CD8-positive, alpha-beta memory T cell (primary cell): ENCODE measurements at places on chromosomes 6 and 20. TPM values are rescaled to one million over a fixed set of nuclear protein-coding genes. Genes with fewer than 3 reads are reported as not detected.

GRCh38 chr6:88246654-88247053 lies 80.5 kb upstream of the CNR1 start:
- H3K27me3 ChIP-seq, result no peaks in the 10 kb centered on the region
- H3K36me3 ChIP-seq, result no peaks in the 10 kb centered on the region
- no peak overlapping the region for H3K27ac ChIP-seq
- H3K4me3 ChIP-seq, result no peak overlapping the region
- no peaks in the 10 kb centered on the region for H3K4me1 ChIP-seq

GRCh38 chr20:6466075-6466810 lies 301.2 kb upstream of the BMP2 start:
- no peak overlapping the region for H3K4me3 ChIP-seq
- no peaks in the 10 kb centered on the region for H3K36me3 ChIP-seq
- no peaks in the 10 kb centered on the region for H3K4me1 ChIP-seq
- H3K27me3 ChIP-seq, result no peaks in the 10 kb centered on the region
- no peak overlapping the region for H3K27ac ChIP-seq

DNA sequence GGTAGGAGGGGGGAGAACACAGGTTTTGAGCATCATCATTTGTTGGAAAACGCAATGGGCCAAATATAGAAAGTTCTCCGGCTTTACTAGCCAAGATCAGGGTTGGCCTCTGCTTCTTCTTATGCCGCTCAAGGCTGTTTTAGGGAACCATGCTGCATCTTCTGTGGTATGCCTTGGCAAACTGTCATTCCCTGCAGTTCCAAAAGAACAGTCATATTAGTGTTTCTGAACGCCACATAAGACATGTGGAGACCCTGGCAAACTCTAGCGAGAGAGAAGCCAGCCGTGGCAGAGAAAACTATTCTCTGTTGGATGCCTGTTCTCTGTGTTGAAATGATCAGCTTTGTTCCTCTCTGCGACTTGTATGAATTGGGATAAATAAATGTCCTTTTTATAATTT lies 10.8 kb downstream of the ACTR5 start:
- peaks cover 42% of the 10 kb centered on the region for H3K36me3 ChIP-seq
- no peaks in the 10 kb centered on the region for H3K4me1 ChIP-seq
- no peaks in the 10 kb centered on the region for H3K27me3 ChIP-seq
- no peak overlapping the region for H3K4me3 ChIP-seq
- DNase-seq, result no peak

GRCh38 chr6:136822046-136822375 lies 381 bp upstream of the PEX7 start:
- no peaks in the 10 kb centered on the region for H3K36me3 ChIP-seq
- peaks cover 19% of the 10 kb centered on the region for H3K4me1 ChIP-seq
- no peak for DNase-seq
- peak overlapping the region; percentile 83 for H3K4me3 ChIP-seq
- no peaks in the 10 kb centered on the region for H3K27me3 ChIP-seq
- peak overlapping the region; percentile 83 for H3K27ac ChIP-seq

DNA sequence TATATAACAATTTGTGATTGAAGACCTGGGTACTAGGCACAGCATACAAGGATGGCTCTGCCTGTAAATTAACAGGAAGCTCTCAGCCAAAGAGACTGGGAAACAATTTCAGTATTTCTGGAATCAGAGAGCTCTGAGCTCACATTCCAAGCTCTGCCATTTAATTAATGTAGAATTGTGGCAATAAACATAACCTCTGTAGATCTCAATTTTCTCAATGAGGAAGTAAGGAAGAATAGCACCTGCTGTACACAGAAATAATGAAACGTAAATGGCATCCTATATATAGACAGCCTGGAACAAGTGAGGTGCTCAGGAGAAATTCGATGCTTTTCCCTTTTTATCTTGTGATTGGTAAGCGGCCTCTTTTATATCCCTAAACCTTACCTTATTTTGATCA lies 538.5 kb upstream of the JAG1 start:
- no peaks in the 10 kb centered on the region for H3K36me3 ChIP-seq
- H3K27me3 ChIP-seq, result no peaks in the 10 kb centered on the region
- H3K27ac ChIP-seq, result no peak overlapping the region
- no peaks in the 10 kb centered on the region for H3K4me1 ChIP-seq
- H3K4me3 ChIP-seq, result no peak overlapping the region

MAD2L1BP gene
- 27.7 TPM for total RNA-seq

DNA sequence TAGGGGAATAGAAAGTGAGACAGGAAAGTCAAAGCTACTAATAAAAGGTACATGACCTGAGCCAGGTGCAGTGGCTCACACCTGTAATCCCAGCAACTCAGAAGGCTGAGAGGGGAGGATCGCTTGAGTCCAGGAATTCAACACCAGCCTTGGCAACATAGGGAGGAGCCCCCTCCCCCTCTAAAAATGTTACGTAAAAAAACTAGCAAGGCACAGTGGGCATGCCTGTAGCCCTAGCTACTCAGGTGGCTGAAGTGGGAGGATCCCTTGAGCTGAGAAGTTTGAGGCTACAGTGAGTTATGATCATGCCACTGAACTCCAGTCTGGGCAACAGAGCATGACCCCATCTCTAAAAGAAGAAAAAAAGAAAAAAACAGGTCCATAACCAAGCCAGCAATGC lies 186.1 kb upstream of the RIN2 start:
- no peak for DNase-seq
- H3K4me1 ChIP-seq, result no peaks in the 10 kb centered on the region
- no peak overlapping the region for H3K4me3 ChIP-seq
- H3K36me3 ChIP-seq, result no peaks in the 10 kb centered on the region
- no peaks in the 10 kb centered on the region for H3K27me3 ChIP-seq

- H3K27me3 ChIP-seq, result no peaks in the 10 kb centered on the region
- peak overlapping the region; percentile 66 for H3K4me3 ChIP-seq
- H3K4me1 ChIP-seq, result peaks cover 33% of the 10 kb centered on the region
These were observed 1.2 kb downstream of the TGIF2 start for GRCh38 chr20:36574366-36575135.

DNA sequence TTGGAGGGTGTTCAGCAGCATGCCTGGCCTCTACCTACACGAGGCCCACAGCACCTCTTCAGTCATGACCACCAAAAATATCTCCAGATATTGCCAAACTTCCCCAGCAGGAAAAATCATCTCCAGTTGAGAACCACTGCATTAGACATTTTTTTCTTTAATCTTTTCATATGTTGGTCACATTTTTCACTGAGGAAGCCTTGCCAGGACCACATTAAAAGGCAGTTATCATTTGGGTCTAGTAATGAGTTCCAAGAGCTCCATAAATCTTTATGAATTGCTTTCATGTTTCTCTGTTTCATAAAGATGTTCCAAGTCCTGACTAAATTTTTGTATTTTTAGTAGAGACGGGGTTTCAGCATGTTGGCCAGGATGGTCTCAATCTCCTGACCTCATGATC lies 28.8 kb downstream of the MTRES1 start:
- no peak overlapping the region for H3K27ac ChIP-seq
- no peaks in the 10 kb centered on the region for H3K27me3 ChIP-seq

DNA sequence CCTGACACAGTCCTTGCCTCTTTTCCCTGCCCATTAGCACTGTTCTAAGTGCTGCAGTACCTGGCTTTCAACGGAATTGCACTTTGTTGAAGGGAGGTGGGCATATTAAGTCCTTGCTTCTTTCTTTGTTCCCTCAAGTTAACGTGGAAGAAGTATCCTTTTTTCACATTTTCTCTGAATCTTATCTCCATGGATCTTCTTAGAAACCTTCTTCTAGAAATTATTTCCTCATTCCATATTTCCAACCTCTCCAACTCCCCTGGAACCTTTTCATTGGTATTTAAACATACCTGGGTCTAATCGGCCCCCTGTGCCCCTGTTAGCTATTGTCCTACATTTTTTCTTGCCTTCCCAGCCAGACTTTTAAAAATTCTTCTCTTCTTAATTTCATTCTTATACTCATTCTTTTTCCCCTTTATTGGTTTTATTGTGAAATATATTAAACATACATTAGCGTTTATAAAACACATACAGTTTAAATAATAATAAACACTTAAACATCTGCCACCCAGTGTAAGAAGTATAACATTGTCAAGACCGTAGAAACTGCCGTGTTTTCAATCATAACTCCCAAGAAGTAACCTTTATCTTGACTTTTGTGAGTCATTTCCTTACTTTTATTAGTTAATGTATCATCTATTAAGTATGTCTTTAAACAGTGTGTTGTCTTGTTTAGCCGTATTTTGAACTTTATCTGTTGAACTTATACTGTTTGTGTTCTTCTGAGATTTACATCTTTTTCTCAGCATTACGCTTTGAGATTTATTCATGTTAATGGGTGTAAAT lies 118.2 kb downstream of the CDKAL1 start:
- no peaks in the 10 kb centered on the region for H3K27me3 ChIP-seq
- H3K36me3 ChIP-seq, result no peaks in the 10 kb centered on the region
- peak overlapping the region; percentile 27 for H3K27ac ChIP-seq
- H3K4me3 ChIP-seq, result no peak overlapping the region
- DNase-seq, result no peak

- no peak overlapping the region for H3K4me3 ChIP-seq
- no peak for DNase-seq
- no peaks in the 10 kb centered on the region for H3K4me1 ChIP-seq
- H3K27me3 ChIP-seq, result no peaks in the 10 kb centered on the region
- no peaks in the 10 kb centered on the region for H3K36me3 ChIP-seq
- no peak overlapping the region for H3K27ac ChIP-seq
These were observed 127.8 kb upstream of the SLC22A23 start for GRCh38 chr6:3584606-3585005.

DDO gene
- not detected for total RNA-seq

- H3K27me3 ChIP-seq, result no peaks in the 10 kb centered on the region
- H3K27ac ChIP-seq, result no peak overlapping the region
- no peaks in the 10 kb centered on the region for H3K4me1 ChIP-seq
- H3K4me3 ChIP-seq, result no peak overlapping the region
- DNase-seq, result no peak
- H3K36me3 ChIP-seq, result no peaks in the 10 kb centered on the region
These were observed 606 bp downstream of the ID4 start for GRCh38 chr6:19837511-19838441.

DNA sequence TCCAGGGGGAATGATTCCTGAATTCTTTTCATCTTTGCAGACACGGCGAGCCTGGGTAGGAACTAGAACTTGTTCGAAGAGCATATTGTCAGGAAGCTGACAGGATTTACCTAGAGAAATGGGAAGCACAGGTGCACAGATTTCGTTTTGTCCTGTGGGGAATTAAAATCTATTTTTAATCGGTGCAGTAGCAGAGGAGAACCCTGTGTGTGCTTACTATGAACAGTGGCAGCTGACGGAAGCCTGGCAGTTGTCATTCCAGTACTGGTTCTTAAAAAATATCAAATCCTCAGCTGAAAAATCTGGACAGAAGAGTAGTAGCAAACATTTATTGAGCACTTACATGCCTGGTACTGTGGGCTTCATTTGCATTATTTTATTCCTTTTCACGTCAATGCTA lies 609.0 kb downstream of the QKI start:
- H3K4me3 ChIP-seq, result no peak overlapping the region
- H3K36me3 ChIP-seq, result no peaks in the 10 kb centered on the region
- no peak overlapping the region for H3K27ac ChIP-seq
- H3K4me1 ChIP-seq, result no peaks in the 10 kb centered on the region
- no peak for DNase-seq

DNA sequence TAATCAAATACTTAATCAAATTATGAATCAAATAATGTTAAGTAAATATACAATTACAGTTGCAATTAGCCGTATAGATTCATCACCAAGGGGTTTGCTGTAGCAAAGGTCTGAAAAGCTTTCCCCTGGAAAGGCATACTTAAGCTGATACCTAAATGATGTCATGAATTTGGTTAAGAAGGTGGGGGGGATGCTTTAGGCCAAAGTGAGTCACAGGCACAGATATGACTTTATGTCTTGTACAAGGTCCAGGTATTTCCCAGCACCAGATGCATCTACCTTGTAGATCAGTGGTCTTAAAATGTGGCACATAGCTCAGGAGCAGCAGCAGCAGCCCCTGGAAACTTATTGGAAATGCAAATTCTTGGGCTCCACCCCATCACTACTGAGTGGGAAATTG lies 557.3 kb upstream of the CDH4 start:
- no peak for DNase-seq
- no peak overlapping the region for H3K27ac ChIP-seq
- H3K4me1 ChIP-seq, result no peaks in the 10 kb centered on the region
- H3K36me3 ChIP-seq, result no peaks in the 10 kb centered on the region
- no peaks in the 10 kb centered on the region for H3K27me3 ChIP-seq

DNA sequence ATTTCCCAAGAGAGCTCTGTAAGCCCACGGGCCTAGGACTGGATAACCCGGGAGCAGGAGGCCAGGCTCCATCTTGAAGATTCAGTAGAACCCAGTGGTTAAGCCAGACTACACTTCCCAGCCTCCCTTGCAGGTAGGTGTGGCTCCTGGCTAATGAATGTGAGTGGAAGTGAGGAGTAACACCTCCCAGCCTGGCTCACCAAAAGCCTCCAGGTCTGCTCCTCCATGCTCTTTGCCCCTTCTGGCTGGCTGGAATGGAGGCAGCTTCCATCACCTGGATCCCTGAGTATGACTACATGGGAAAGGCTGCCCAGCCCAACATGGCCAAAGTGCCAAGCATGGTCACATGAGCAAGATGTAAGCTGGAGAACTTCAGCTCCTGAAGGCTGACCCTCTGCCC lies 9.7 kb downstream of the LRRN4 start:
- DNase-seq, result no peak
- H3K4me1 ChIP-seq, result no peaks in the 10 kb centered on the region
- no peak overlapping the region for H3K4me3 ChIP-seq
- H3K36me3 ChIP-seq, result peaks cover 6% of the 10 kb centered on the region
- no peak overlapping the region for H3K27ac ChIP-seq

- no peak for DNase-seq
- H3K27me3 ChIP-seq, result no peaks in the 10 kb centered on the region
- H3K27ac ChIP-seq, result no peak overlapping the region
- no peaks in the 10 kb centered on the region for H3K36me3 ChIP-seq
These were observed 15.6 kb downstream of the PKIG start for GRCh38 chr20:44597930-44598329.

DNA sequence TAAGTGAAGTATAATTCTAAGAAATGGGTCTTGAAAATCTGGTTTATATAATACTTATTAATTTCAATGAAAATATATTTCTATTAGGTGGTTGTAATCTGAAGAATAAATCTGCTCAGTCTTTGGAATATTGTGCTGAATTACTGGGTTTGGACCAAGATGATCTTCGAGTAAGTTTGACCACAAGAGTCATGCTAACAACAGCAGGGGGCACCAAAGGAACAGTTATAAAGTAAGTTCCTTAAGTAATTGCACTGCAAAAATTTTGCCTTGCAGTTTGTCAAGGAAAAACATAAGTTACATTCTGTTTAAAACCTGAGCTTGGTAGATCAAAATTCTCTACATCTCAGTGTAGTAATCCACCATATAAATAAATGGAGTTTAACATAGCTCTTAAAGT lies 106.0 kb downstream of the MYO6 start:
- no peaks in the 10 kb centered on the region for H3K36me3 ChIP-seq
- H3K27me3 ChIP-seq, result no peaks in the 10 kb centered on the region
- H3K4me3 ChIP-seq, result no peak overlapping the region
- DNase-seq, result no peak
- no peak overlapping the region for H3K27ac ChIP-seq

DNA sequence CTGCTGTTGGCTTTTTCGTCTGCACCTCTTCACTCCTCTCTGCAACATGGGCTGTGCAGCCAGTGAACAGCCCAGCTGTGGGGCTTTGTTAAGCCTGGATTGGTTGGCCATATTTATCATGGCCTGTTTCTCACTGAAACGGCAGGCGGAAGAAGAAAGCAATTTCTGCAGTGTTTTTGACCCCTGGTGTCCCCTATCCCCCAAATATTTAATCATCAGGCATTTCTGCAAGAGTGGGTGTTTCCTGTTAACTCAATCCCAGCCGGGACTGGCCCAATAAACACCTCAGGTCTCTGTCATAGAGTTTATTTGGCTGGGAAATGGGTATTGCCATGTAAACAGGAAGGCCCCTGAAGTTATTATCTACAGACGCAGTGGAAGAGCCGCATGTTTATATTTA lies 174.8 kb upstream of the SUPT3H start:
- no peaks in the 10 kb centered on the region for H3K36me3 ChIP-seq
- H3K4me3 ChIP-seq, result no peak overlapping the region
- H3K27me3 ChIP-seq, result no peaks in the 10 kb centered on the region
- no peak overlapping the region for H3K27ac ChIP-seq
- H3K4me1 ChIP-seq, result no peaks in the 10 kb centered on the region
